GM10248 (cell line): ENCODE measurements at places on chromosomes 4 and X.
A peak's percentile ranks its signal among the peaks of the same experiment; 100 is the strongest.

GRCh38 chr4:118964891-118965411, 76.3 kb downstream of the SYNPO2 start:
- DNase-seq, result no peak

GRCh38 chr4:25172961-25173915, 13.0 kb upstream of the SEPSECS start:
- peak; percentile 24 for DNase-seq

DNA sequence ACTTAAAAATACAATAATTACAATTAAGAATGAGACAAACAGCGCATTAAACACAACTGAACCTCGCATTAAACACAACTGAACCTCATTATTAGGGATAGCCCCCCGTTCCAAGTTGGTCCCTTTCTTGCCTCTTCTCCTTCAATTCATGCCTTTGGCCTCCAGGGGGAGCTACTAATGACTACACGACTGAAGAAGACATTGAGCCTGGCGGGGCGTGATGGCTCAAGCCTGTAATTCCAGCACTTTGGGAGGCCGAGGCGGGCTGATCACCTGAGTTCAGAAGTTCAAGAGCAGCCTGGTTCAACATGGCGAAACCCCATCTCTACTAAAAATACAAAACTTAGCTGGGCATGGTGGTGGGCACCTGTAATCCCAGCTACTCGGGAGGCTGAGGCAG, 56.4 kb upstream of the NWD2 start:
- no peak for DNase-seq

- DNase-seq, result no peak
These were observed 341 bp upstream of the SLC2A9 start for GRCh38 chr4:10021653-10022023.

DNA sequence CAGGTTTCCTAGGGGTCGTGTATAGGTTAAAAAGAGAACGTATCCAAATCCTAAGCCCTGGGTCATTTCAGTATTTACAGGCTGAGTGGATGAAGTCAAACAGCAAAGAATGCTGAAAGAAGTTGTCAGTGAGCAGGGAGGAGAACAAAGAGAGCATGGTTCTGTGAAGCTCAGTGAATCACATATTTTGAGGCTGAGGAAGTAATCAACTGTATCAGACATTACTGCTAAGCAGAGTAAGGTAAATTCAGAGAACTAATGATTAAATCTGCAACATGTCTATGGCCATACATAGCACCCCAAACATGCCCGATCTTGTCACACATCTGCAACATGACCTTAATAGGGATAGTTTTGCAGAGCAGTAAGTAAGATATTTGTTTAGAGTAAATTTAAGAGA, 1130.3 kb downstream of the RAPGEF2 start:
- no peak for DNase-seq

DNA sequence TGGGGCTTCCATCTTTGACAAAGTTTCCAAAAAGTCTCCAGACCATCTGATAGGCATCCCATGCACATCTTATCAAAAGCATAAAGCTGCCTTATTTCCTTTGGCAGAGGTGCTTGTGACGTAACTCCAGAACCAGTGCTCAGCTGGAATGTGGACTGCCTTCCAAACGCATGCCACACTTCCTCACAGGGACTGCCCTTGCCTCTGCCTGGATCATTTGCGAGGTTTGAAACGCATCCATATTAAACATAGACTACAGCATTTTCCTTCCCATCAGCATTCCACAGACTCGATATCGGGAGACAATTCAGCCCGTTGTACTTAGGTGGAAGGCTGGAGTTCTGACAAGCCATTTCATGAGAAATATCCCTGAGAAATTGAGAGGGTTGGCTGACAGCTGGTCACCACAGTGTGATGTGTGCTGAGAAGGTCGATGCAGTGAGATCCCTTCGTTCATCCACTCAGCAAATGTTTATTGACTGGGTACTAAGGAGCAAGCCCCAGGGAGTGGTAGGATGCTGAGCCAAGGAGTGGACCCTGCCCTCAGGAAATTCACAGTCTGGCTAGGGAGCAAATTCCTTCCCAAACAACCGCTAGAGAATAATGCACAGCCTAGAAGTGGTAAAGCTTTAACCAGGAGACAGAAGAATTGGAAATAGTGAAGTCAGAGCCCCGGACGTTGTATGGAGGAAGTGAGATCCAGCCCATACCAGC, 376.0 kb downstream of the BCOR start:
- DNase-seq, result no peak

DNA sequence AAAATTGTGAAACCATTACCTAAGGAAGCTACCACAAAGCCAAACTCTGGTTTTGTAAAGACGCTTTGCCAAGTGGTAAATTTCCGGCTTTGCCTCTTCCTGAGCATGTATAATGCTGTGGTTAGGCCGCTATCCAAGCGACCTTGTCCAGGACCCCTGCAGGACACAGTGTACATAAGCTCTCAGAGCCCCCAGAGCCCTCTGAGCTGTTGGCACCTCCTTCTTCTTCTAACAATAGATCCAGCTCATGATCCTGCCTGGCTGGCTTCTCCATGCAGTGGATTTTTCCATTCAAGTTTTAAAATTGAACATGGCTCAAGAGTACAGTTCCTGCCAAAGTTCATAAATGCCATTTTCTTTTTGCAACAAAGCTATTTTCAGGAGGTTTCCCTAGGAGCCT, 326.7 kb downstream of the MAPK10 start:
- no peak for DNase-seq

DNA sequence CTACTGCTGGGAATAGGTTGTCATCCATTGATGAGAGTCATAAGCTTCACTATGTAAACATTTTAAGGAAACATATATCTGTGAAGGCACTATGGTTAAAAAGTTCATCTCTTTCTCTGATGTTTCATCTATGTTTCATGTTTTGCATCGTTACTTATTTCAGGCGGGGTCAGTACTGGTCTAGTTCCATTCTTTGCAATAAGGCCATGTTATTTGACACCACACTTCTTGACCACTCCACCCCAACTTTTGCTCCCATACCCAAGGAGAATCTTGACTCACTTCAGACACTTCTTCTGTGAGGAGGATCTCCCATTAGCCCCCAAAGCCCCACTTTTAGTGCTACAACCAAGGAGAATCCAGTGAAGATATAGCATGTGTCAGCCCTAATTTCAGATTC, 119.4 kb downstream of the GRIA3 start:
- no peak for DNase-seq

DNA sequence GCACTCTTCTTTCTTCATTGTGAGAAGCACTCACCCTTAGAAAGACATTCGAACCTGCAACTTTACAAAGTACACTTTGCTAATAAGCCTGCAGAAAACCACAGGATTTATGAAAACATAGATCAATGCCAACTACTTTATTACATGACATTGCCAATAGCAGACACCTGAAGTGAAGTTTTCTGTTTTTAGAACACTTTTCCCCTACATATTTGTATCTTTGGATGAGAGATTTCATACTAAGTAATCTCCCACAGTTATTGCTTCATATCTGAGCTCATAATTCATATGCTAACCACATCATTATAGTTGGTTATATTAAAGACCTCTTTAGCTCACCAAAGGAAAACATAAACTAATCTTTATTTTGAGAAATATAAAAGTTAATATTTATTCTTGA, 276.5 kb upstream of the CTSO start:
- no peak for DNase-seq

GRCh38 chrX:9953396-9953795, 13.8 kb upstream of the CLDN34 start:
- no peak for DNase-seq

- DNase-seq, result no peak
These were observed 85.7 kb upstream of the MTM1 start for GRCh38 chrX:150482537-150483206.

GRCh38 chr4:1991087-1991486, 17.7 kb downstream of the NELFA start:
- DNase-seq, result no peak

DNA sequence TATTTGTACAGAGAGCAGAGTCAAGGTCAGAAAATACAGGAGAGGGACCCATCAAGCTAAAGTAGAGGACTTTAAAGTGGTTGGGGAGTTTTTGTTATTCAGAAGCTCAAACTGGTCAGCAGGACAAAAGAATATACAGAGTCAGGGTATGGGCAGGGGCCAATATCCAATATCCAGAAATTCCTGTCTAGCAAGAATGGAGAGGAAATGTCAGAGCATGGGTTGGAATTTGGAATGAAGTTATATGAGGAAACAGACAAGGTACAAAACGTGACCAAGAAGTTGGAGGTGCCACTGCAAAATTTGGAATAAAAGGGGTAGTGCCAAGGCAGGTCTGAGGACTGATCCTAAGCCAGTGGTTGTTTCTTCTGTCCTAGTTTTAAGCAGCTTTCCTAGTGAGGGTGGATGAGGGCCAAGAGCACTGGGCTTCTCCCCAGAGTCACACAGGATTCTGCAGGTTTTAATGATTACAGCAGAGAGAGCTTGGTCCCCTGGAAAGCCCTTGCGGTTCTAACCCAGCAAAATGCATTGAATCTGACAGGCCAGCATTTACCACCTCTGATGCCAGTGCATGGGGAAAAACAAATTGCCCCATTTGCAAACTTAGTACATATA, 304.7 kb upstream of the FTHL17 start:
- no peak for DNase-seq

DNA sequence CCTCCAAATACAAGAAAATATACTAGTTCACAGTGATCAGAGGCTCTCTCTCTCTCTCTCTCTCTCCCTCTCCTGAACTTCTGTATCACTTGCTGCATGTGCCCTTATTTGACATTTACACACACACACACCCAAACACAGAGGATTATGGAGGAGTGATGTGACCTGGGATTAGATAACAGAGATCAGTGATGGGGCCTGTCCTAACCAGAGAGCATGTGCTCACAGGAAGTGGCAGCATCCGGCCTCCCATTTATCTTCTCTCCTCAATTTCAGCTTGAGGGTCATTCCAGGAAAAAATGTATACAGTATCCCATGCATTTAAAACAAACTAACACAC, 143.0 kb downstream of the TSPAN5 start:
- no peak for DNase-seq

- no peak for DNase-seq
These were observed 57.2 kb upstream of the NPNT start for GRCh38 chr4:105838082-105838481.

DNA sequence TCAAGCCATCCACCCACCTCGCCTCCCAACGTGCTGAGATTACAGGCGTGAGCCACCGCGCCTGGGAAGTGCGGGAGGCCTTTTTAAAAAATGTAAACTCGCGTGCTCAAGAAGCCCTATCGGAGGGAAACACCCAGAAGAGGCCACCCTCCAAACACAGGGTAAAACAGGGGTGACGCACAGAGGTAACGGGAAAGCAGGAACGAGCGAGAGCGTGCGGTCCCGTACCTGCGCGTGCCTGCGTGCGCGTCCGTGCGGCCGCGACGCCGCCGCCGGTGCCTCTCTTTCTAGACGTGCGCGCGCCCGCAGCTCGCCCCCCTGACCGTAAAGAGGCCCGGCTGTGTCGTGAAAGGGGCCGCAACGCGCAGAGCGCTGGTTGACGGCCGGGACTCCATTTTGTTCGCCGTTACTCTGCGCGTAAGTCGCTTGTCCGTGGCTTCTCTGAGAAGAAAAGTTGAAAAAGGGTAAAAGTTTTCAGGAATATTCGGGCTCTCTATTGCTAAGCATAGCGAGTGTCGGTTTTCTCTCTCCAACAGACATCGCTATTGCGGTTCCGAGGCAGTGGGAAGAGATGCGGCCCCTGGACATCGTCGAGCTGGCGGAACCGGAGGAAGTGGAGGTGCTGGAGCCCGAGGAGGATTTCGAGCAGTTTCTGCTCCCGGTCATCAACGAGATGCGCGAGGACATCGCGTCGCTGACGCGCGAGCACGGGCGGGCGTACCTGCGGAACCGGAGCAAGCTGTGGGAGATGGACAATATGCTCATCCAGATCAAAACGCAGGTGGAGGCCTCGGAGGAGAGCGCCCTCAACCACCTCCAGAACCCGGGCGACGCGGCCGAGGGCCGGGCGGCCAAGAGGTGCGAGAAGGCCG, at the start of gene MRFAP1:
MRFAP1 (plus strand) TSS at position 394 of the 872 bp plus-strand sequence; CDS start at position 572, 178 bp downstream.
- DNase-seq, result peak; percentile 96

- DNase-seq, result no peak
These were observed 292.7 kb downstream of the SPOCK3 start for GRCh38 chr4:166941629-166942028.

- no peak for DNase-seq
These were observed 146.7 kb downstream of the TET2 start for GRCh38 chr4:105293360-105293759.

GRCh38 chr4:130077275-130077674, 981.3 kb downstream of the C4orf33 start:
- no peak for DNase-seq

- no peak for DNase-seq
These were observed 256.2 kb downstream of the FSTL5 start for GRCh38 chr4:161907590-161907955.

- no peak for DNase-seq
These were observed 279.2 kb downstream of the CAMK2D start for GRCh38 chr4:113482325-113482724.
